ENCODE measurements at places on chromosomes 7 and 10.

DNA sequence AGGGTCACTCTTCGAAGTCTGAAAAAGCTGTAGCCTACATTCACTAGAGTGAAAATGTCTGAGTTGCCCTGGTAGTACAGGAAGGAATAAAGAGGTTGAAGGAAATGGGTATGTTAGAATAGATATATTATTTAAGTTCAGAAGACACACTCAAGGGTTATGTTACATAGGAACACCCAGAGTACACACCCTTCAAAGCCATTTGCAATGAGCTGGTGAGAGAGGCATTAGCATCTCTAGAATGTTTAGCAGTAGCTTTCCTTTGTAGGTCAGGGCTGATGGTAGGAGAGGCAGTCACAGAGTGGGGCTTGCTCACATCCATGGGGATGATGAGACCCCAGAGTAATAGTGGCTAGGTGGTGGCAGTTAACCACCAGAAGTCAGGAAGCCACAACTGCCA lies 221.2 kb downstream of the SLC25A13 start:
- H3K4me3 ChIP-seq = no peak overlapping the region
- H3K36me3 ChIP-seq = peaks cover 7% of the 10 kb centered on the region
- H3K27me3 ChIP-seq = no peaks in the 10 kb centered on the region
- no peak overlapping the region for H3K27ac ChIP-seq
- no peaks in the 10 kb centered on the region for H3K4me1 ChIP-seq

DNA sequence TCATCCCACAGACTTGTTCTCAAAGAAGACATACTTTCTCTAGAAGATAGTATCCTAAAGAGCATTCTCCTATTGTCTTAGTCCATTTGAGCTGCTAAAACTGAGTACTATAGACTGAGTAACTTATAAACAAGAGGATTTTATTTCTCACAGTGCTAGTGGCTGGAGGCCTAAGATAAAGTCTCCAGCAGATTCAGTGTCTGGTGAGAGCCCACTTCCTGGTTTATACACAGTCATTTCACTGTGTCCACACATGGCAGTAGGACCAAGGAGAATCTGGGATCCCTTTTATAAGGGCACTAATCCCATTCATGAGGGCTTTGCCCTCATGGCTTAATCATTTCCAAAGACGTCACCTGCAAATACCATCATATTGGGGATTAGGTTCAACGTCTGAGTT lies 68.7 kb downstream of the LRRC17 start:
- no peak for DNase-seq
- H3K27me3 ChIP-seq = no peaks in the 10 kb centered on the region
- no peaks in the 10 kb centered on the region for H3K36me3 ChIP-seq
- no peaks in the 10 kb centered on the region for H3K4me1 ChIP-seq

DNA sequence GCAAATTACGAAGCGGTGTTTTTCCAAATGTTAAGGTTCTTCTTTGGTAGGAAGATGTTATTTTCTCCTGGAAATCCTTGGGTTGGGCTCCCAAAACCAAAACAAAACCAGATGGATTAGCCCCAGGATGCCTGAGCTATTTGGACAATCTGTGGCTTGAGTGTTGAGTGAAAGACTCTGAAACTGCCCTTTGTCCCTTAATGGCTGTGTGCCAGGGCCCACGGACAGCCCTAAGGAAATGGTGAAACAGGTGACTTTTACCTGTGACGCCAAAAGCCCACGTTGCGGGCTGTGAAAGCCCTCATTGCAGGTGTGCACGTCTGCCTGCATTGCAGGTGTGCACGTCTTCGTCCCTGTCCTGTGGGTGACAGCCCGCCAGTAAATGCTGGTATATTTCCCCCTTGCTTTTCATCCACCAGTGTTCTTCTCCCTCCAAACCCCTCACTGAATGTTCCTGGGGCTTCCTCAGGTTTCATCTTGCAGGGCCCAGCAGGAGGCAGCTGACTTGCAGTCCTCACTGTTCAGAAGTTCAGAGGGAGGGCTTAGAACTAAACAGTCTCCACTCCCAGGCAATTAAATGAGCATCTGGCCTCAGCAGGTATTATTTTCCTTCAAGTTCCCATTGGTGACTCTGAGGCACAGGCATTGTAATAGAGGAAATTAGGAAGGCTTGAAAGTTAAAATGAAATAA lies 10.7 kb downstream of the PFKP start:
- no peak for DNase-seq
- H3K4me3 ChIP-seq = no peak overlapping the region
- H3K27me3 ChIP-seq = no peaks in the 10 kb centered on the region
- H3K27ac ChIP-seq = peak overlapping the region; percentile 56
- no peaks in the 10 kb centered on the region for H3K36me3 ChIP-seq

- no peak overlapping the region for H3K4me3 ChIP-seq
- H3K4me1 ChIP-seq = no peaks in the 10 kb centered on the region
- no peak overlapping the region for H3K27ac ChIP-seq
- H3K36me3 ChIP-seq = no peaks in the 10 kb centered on the region
- peaks cover 5% of the 10 kb centered on the region for H3K27me3 ChIP-seq
- DNase-seq = no peak
Measured at GRCh38 chr10:3402187-3402751, 229.7 kb upstream of the PITRM1 start.

GRCh38 chr10:125820701-125821100 lies 2.4 kb downstream of the UROS start:
- H3K27ac ChIP-seq = no peak overlapping the region
- no peak overlapping the region for H3K4me3 ChIP-seq
- H3K4me1 ChIP-seq = peaks cover 15% of the 10 kb centered on the region
- DNase-seq = no peak
- H3K27me3 ChIP-seq = no peaks in the 10 kb centered on the region

- H3K36me3 ChIP-seq = peaks cover 6% of the 10 kb centered on the region
- DNase-seq = no peak
- no peak overlapping the region for H3K27ac ChIP-seq
- no peaks in the 10 kb centered on the region for H3K4me1 ChIP-seq
Measured at GRCh38 chr10:120530699-120531098, 73.7 kb downstream of the PLPP4 start.

DNA sequence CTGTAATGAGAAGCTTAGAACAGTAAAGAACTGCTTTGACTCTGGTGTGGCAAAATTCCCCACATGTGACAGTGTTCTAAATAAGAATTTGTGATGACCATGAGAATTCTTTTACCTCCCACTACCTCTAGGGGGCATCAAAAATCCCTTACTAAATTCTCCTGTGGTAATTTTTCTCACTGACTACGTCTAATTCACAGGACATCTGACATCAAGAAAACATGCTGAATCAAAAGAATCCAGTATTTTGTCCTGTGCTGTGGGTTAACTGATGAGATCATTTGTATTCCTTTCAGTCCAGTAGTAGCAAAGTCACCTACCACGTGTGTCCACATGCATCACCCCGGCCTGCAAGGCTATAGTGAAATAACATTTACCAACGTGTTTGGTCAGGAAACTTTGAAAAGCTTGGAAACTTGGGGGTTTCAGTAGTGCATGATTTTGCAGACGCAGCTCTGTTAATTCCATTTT lies 103.8 kb downstream of the ATE1 start:
- no peaks in the 10 kb centered on the region for H3K27me3 ChIP-seq
- H3K36me3 ChIP-seq = no peaks in the 10 kb centered on the region
- H3K4me3 ChIP-seq = no peak overlapping the region
- DNase-seq = peak; percentile 9

DNA sequence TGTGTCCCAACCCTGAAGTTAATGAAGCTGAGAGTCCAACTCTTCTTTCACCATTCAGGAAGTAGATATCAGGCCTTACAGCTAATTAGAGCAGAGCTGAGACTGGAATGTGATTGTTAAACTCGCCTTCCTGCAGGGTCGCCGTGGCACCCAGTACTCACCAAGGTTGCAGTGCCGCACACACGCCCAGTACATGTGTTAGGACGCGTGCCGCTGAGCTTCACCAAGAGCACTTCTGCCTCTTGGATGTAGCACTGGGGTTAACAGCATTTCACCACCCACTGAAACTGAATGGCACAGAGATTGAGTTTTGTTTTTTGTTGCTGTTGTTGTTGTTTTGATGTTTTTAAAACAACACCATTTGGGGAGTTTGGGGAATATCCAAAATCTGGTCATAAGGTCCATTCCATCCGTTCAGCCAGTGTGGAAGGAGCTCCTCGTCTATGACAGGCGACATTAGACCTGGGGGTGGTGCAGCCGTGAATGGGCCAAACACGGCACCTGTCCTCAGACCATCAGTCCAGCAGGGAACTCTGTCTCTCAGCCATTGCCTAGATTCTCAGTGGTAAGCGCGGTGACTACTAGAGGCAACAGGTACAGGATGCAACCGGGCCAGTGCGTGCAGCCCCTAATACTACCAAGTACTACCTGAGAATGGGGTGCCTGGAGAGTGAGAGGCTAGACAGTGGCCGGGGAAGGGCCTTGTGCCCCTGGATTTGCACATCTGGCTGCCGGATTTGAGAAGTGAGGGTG lies 21.9 kb downstream of the WIPI2 start:
- no peak for DNase-seq
- no peaks in the 10 kb centered on the region for H3K27me3 ChIP-seq
- H3K4me1 ChIP-seq = peaks cover 41% of the 10 kb centered on the region
- H3K27ac ChIP-seq = no peak overlapping the region
- H3K4me3 ChIP-seq = no peak overlapping the region
- H3K36me3 ChIP-seq = peaks cover 4% of the 10 kb centered on the region

- no peaks in the 10 kb centered on the region for H3K36me3 ChIP-seq
- no peaks in the 10 kb centered on the region for H3K4me1 ChIP-seq
- H3K27ac ChIP-seq = no peak overlapping the region
- no peak overlapping the region for H3K4me3 ChIP-seq
- peaks cover 17% of the 10 kb centered on the region for H3K27me3 ChIP-seq
Measured at GRCh38 chr10:94186722-94187121, 176.0 kb downstream of the NOC3L start.

Measured in naive thymus-derived CD8-positive, alpha-beta T cell (primary cell).